ENCODE measurements at places on chromosomes 3 and 15.

DNA sequence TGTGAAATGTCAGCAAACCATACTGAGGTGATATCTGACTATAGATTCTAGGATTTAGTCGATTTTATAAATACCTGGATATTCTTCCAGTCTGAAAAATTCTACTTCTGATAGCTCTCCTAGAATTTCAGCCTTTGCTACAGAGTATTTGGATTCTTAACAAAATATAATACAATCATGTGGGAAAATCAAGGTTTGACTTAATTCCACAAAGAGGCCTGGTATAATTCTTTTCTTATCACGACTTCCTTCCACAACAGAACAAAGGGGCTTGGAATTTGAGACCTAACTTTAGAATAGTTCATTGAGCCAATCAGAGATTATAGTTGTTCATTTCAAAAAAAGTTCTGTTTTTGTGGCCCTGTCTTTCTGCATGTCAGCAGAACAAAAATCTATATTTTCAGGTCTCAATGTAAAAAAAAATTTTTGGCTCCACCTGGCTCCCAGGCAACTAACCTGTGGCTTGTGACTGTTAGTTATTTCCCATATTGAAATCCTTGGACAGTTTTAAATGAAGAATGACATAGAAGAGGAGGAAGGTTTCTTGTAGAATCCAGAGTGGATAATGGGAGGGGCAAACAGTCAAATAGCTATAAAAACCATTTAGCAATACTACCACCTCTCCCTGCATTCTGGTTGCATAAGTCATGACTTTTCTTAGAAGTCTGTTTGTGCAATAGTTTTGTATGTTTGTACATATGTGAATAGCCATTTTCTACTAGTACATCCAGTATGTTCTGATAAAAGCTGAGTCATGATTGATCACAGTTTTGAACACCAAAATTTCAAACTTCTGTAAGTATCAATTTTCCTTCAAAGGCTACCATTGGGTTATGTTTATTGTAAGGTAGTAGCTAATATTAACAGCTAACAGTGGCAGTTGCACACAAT is 4.0 kb downstream of the TM4SF1 start:
- DNase-seq = no peak

DNA sequence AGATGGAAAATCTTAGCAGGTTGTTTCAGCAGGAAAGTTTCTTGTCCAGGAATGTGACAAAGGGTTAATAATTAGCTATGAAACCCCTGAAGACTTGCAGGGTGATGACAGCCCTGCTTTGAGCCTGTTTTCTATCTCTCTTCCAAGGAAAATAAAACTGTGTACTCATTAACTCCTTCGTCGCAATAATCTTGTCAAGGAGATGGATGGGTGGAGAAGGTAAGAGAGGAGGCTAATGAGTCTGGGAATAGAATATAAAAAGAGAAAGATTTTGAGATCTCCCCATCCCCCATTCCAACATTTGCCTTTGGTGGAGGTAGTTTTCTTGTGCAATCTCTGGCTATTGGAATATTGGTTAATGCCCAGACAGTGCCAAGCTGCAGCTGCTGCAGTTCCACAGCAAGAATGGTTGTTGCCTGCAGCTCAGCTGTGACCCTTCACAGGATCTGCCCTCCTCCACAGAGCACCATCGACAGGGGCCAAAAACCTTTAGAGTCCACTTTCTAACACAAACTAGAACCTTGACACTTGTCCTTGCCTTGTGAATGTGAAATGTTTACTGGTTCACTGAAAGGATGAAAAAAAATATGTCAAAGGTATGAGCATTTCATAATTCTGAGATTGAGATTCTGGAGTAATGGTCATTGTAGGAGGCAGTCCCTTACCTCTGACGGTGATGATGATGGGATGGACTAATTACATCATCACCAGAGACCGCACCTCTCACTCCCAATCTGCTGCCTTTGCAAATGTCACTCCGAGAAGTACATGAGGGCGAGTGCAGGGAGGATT is 4.2 kb upstream of the LRIG1 start:
- no peak for DNase-seq

DNA sequence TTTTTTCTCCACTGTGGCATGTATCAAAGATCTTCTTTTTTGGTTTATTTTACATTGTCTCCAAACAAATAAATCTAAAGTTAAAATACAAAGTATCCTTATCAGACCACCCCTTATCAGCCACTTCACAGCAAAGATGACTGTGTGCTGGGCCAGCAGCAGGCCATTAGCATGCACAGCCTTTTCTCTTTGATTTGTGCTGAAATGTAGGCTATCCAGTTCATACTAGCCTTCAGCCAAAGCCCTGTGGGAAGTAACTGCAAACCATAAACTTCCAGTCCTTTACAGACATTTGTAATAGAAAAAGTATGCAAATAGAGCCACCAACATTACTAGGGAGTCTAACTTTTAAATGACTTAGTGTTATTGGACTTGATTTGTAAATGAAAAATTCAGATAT is 816.3 kb downstream of the FHIT start:
- DNase-seq = no peak

DNA sequence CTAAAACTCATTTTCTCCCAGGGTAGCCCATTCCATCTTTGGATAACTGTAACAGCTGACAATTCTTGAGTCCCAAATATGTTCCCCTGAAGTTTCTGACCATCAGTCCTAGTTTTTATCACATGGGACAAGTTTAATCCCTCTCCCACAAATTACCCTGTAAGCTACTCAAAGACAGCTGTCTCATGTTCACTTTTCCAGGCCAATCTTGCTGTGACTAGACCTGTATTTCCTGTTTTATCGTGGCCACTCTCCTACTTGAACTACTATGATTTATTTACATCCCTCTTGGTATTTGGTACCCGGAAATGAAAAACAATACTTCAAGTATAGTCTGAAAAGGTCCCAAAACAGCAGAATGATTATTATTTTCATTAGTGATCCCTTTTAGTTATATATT is 95.1 kb upstream of the MEX3B start:
- DNase-seq = no peak
